ENCODE measurements at places on chromosomes 3 and 15.

DNA sequence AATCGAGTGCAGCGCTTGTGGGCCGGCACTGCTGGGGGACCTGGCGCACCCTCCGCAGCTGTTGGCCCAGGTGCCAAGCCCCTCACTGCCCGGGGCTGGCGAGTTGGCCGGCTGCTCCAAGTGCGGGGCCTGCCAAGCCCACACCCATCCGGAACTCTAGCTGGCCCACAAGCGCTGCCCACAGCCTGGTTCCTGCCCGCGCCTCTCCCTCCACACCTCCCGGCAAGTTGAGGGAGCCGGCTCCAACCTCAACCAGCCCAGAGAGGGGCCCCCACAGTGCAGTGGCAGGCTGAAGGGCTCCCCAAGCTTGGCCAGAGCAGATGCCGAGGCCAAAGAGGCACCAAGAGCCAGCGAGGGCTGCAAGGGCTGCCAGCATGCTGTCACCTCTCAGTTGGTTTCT, 73.4 kb downstream of the PLXNA1 start:
- DNase-seq, result no peak

GRCh38 chr3:147161833-147162232, 244.5 kb downstream of the ZIC4 start:
- DNase-seq, result no peak

GRCh38 chr3:53949541-53949940, 57.9 kb upstream of the SELENOK start:
- no peak for DNase-seq

GRCh38 chr3:144010371-144010770, 38.7 kb downstream of the DIPK2A start:
- DNase-seq, result no peak

GRCh38 chr3:65597952-65598413, 440.7 kb downstream of the MAGI1 start:
- DNase-seq, result no peak

- no peak for DNase-seq
These were observed 27.3 kb downstream of the CD276 start for GRCh38 chr15:73711526-73711925.

GRCh38 chr15:81859737-81860516, 185.9 kb downstream of the MEX3B start:
- DNase-seq, result peak; percentile 23

DNA sequence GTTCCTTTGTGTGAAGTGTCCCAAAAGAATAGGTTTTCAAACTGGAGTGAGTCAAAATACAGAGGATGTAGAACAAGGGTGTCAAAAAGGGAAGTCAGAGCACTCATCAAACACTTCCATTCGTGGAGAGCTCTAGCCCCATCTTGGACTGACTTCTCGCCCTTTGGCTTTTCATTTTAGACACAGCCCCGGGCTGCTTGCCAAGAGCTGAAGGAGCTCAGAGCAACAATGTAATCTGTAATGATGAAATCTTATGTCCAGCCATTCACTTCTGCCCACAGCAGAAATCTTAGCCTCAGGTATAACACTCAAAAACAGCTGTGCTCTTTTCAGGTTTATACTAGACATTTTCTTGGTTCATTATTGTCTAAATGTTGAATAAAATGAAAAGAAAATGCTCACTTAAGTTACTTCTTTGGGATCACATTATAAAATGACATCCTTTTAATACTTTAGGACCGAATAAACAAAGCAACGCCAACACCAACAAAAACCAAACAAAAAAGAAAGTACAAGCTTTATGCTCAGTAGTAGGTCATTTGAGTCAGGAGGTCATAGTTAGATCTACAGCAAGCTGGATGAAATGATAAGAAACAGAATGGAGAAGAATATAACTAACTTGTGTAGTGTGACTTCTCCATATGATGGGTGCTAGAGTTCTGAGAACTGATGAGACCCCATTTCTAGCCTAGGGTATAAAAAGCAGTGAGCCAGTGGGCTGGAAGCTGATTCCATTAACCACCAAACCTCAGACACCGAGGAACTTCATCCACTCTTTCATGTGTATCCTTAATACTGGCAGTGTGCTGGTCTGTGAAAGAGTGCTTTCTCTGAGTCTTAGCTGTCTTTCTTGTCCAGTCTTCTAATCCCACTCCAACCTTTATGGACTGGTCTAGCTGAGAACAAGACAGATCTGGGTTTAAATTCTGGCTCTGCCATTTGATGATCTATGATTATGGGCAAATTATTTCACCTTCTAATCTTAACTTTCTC, 131.8 kb upstream of the SLC7A14 start:
- no peak for DNase-seq

- peak; percentile 57 for DNase-seq
These were observed 183.6 kb upstream of the ATP11B start for GRCh38 chr3:182609575-182610156.

- DNase-seq, result no peak
These were observed 10.2 kb upstream of the TIPARP start for GRCh38 chr3:156664011-156664830.

- no peak for DNase-seq
These were observed 93.2 kb upstream of the ARHGEF3 start for GRCh38 chr3:56894881-56895431.

DNA sequence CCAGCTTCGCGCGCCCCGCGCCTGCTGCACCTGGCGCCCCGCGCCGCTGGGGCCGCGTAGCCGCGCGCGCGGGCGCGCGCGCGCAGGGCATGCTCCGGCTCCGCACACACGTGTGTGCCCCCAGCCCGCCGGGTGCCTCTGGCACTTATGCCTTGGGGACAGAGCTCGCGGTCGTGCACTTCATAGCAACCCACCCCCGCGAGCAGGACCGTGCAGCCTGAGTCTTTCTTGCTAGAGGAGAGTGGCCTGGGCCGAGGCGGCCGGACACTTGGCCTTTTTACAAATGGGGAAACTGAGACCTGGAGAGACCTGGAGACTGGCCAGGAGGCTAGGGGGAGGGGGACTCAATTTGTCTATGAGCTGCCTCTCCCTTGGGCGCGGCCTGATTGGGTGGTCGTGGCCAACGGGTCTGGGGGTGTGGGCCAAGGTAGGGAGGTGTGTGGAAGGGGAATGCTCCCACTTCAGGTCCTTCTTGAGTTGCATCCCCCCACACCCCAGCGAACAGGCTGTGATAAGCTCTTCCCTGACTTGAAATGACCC, 562 bp downstream of the NBEAL2 start:
- DNase-seq, result no peak

- DNase-seq, result no peak
These were observed 42.0 kb upstream of the ATP2B2 start for GRCh38 chr3:10547413-10547812.

- DNase-seq, result no peak
These were observed 493.4 kb upstream of the ALCAM start for GRCh38 chr3:104873331-104873730.

GRCh38 chr3:27201492-27201891, 167.7 kb downstream of the NEK10 start:
- no peak for DNase-seq

- DNase-seq, result no peak
These were observed 37.1 kb downstream of the ADAMTS9 start for GRCh38 chr3:64650715-64651114.

DNA sequence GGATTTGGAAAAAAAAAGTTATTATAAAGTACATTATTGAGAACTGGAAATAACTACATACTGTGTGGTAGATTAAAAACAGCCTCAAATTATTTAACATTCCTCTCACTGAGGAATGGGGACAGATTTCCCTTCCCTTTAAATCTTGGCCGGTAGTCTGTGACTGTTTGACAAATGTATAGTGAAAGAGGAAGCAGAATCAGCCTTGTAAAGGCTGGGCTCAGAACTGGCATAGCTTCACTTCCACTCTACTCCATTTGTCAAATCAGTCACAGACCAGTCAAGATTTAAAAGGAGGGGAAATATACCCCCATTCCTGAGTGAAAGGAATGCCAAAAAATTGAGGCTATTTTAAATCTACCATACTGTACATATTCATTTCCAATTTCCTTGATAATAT, 18.2 kb upstream of the B4GALT4 start:
- no peak for DNase-seq

- DNase-seq, result no peak
These were observed 719.4 kb upstream of the CFAP20DC start for GRCh38 chr3:59769127-59769750.

GRCh38 chr15:40069178-40070165, 30.5 kb upstream of the SRP14 start:
- DNase-seq, result peak; percentile 89

DNA sequence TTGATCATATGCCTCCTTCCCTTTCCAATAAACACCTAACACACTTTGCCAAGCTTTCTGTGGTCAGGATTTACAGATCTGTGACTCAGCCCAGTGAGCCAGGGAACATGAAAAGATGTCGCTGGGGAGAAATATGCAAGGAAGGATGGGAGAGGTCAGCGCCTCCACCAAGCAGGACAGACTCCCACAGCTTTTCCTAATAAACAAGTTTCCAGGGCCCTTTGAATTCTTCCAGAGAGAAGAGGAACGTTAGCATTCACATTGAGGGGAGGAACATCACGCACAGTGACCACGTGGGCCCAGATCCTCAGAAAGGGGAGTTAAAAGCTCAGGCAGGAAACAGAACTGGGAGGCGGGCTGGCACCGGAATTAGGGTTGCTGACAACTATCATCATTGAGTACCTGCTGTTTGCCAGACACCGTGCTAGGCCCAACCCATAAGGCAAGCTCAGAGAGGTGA, 33.3 kb upstream of the MRPS22 start:
- DNase-seq, result no peak

Measured in DMS79 (cell line).